ENCODE measurements at places on chromosomes 4 and X.

- no peak for DNase-seq
Observed at GRCh38 chr4:101201421-101201820, 145.9 kb downstream of the PPP3CA start.

DNA sequence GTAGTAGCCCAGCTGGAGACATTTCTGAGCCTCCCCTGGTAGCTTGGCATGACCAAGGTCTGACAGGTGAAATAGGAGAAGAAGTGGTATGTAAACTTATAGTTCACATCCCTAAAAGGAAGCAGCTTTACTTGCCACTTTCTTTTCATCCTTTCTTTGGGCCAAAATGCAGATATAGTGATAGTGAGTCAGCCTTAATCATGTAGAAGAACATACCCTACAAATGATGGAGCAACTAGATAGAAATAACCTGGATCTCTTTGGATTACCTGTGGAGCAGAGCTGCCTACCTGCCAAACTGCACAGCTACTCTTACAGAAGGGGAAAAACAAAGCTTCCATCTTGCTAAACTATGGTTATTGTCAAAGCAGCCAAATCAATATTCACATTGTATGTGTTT is 106.7 kb upstream of the LCORL start:
- DNase-seq, result no peak

DNA sequence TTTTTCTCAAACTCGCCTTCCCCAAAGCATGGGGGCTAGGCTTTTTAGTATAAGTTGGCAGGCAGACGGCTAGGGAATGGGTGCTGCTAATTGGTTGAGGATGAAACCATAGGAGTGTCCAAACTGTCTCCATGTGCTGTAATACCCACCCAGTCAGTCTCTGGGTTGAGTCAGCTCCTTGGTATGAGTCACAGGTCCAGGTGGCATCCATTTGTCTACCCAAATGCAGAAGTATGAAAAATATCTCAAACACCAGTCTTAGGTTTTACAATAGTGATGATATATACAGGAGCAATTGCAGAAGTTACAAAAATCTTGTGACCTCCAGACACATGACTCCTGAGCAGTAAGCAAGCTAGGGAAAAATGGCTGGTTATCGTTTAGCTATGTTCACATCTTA is 27.4 kb upstream of the CCSER1 start:
- no peak for DNase-seq

GRCh38 chr4:21198683-21199082 is 498.4 kb downstream of the PACRGL start:
- DNase-seq, result no peak

DNA sequence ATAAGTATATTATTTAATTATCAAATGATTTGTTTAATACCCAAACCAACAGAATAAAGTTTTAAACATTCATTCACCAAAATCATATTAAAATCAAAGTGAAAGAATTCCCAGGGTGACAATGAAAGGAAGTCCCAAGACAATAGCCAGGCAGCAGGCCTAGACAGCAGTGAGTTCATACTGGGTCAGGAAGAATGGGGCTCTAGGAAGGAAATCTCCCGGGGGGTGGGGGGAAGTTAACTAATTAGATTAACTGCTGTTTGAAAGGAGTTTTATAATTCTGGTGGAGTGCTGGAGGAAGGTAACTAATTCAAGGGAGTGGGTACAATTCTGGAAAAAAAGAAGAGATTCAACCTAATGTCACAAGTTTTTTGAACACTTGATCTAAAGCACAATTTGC is 104.1 kb downstream of the ZAR1 start:
- no peak for DNase-seq

DNA sequence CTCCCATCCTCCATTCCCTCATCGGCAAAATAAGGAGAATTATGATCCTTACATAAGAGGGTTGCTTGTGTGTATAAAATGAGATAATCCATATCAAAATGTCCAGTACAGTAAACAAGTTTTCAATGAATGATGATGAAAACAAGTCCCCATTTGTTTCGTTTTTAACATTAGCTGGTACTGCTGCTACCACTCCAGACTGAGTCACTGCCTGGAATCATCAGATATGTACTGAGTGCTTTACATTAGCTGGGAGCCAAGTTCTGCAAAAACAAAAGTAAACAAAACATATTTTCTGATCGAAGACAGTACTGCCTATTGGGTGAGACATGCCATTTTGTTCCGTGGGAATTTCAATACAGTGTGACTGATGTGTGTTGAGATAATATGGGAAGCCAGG is 123.2 kb upstream of the IGFBP7 start:
- no peak for DNase-seq

Data from COR-L47 (cell line).